ENCODE measurements at places on chromosomes 1 and 21.
A peak's percentile ranks its signal among the peaks of the same experiment; 100 is the strongest.

DNA sequence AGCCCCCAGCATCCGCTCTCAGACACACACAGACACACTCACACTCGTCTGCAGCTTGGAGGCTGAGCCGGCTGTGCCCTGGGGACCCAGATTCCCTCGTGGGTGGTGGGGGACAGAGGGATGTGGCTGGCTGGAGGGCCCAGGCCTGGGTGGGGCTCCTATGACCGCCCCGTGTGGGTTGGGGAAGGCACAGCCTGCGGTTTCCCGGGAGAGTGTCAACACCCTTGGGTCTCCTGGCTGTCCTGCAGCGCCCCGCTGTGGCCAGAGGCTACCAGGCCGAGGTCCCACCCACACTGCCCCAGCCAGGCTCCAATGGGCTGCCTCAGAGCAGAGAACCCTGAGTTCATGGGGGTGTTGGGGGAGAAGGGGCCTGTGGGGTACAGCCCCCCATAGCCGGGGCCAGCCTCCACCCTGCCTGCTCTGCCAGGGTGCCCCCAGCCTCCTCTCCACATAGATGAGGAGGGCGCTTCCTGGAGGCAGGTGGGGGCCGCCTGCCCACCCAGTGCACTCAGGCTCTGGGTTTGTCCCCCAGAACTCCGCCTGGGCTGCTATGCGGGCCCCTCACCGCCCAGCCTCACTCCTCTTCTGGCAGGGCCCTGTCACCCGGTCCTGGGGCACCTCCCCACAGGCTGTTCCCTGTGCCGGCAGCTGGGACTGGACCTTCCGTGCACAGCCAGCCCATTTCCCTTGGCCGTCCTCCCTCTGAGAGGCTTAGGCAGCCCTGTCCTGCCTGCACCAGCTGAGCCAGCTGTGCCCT, at the start of gene TTC34:
TSS of gene TTC34 (minus strand) at position 159 of the 757 bp plus-strand sequence. CDS start 866 bp downstream, outside the sequence.
- peak; percentile 9 for DNase-seq

DNA sequence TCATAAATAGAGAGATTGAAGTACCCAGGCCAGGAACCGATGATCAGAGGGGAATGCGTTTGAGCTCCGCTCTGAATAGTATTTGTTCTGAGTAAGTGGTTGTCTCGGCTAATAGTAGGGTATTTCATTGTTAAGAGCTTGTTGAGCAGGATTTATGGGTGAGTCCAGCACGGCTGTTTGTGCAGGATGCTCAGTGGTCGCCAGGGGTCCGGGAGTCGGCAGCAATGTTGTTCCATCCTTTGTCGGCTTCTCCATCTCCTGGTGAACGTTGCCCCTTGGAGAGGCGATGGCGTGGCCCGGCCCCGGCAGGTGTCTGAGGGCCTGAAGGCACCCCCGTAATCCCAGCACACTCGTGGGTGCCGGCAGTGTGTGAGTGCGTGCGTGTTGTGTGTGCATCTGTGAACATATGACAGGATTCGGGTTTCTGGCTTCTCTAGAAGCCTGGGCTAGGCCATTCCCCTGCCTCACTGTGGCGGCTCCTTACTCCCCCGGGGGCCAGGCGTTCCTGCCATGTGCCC, 160.8 kb upstream of the ARHGEF16 start:
- no peak for DNase-seq

- DNase-seq = no peak
Observed at GRCh38 chr1:181139631-181140061, 51.1 kb downstream of the IER5 start.

GRCh38 chr21:36732217-36732616, 33.3 kb downstream of the SIM2 start:
- no peak for DNase-seq

- DNase-seq = no peak
Observed at GRCh38 chr1:11458811-11459275, 20.1 kb upstream of the DISP3 start.

- no peak for DNase-seq
Observed at GRCh38 chr21:15001857-15002606, 62.8 kb downstream of the NRIP1 start.

DNA sequence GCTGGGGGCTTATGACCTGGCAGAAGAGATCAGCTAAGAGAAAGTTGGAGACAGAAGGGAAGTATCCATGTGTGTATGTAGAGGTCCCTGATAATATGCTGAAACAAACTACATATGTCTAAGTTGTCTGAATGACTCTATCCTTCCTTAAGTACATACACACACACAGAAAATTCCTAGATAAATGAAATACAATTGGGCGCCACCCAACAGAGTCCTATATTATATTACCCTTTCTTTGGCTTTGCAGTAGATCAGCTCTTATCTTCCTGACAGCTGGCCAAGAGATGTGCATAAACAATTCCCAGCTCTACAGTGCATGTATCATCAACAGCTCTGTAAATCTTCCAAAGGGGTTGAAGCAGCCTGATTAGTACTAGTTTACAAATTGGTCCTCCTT, 40.1 kb downstream of the SORT1 start:
- no peak for DNase-seq

DNA sequence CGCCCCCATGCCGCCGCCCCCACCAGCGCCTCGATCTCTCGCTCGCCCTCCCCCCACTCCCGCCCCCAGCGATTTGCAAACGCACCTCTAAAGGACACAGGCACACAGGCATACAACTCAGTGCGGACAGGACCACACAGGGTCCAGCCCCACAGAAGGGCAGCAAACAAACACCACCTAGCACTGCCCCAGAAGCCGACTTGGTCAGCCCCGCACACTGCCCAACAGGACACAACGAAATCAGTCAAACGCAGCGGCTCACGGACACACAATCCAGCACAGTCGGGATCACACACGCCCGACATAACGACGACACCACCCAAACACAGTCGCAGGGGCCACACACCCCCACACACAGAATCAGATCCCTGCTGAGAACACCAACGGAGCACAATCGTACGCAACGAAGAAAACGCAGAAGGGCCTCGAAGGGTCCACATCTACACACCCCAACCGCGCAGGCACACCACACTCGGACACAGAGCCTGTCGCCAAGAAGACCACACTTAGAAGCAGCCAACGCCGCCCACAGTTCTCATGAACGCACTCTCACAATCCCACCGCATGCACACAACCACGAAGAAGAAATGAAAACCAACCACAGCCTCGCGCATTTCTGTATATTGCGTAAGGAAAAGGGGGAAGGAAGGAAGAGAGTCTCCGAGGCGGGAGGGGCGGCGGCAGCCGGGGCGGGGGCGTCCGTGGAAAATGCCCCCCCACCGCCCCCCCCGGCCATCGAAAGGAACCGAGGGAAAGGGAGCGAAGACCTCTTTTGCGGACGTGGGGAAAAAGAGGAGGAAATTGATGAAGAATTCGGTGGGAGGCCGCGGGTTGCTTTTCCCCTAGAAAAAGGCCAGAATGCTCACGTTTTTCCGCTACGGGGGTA, 481 bp downstream of the TAL1 start:
- no peak for DNase-seq

DNA sequence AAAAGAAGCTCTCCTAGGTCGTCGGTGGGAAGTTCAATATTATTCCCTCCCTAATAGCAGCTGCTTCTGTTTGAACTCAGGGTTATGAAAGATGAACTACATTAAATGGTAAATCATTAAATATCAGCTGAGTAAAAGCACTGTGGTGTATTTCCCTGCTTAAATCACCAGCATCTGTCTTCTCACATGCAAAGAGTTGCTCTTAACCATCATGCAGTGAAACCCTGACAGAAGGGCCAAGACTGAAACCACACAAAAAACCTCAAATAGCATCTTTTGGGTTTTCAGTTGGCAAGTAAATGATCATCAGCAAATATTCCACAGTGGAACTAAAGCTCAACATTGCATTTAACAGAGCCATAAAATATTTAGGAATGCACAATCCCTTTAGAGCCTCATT, 380.0 kb upstream of the ADGRL2 start:
- DNase-seq = no peak

- no peak for DNase-seq
Observed at GRCh38 chr1:154886281-154887015, 16.4 kb upstream of the KCNN3 start.

DNA sequence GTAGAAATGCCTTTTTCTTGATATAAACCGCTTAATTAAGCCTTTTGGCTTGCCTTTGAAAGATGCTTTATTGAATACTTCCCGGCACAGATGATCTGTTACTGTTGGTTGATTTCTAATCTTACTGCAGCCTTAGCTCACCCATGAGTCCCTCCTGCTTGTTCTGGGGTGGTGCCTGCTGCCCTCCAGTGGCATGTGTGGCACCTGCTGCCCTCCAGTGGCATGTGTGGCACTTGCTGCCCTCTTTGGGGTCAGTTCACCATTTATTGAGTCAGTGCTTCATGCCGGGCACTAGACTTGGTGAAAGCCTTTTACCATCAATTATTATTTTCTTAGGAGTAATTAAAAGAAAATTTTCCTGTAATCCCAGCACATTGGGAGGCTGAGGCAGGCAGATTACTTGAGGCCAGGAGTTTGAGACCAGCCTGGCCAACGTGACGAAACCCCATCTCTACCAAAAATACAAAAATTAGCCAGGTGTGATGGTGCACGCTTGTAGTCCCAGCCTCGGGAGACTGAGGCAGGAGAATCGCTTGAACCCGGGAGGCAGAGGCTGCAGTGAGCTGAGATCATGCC, 54.3 kb downstream of the ADARB1 start:
- peak; percentile 69 for DNase-seq

DNA sequence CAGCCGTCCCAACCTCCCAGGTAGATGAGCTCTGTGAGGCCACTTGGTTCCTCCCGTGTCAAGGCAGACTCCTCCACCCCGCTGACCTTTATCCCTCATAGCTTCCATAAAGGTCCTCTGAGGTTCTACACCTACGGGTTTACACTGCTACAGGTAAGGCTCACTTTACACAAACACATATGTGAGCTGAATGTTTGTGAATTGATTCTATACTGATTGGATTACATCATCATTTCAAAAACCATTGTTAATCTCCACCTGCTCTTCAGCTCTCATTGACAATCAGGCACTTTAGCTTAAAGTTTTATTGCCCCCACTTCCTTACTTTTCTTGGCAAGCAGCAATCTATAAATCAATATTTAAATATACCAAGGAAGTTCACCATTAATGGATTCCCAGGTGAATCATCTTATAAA, 12.8 kb upstream of the RGS16 start:
- DNase-seq = no peak

DNA sequence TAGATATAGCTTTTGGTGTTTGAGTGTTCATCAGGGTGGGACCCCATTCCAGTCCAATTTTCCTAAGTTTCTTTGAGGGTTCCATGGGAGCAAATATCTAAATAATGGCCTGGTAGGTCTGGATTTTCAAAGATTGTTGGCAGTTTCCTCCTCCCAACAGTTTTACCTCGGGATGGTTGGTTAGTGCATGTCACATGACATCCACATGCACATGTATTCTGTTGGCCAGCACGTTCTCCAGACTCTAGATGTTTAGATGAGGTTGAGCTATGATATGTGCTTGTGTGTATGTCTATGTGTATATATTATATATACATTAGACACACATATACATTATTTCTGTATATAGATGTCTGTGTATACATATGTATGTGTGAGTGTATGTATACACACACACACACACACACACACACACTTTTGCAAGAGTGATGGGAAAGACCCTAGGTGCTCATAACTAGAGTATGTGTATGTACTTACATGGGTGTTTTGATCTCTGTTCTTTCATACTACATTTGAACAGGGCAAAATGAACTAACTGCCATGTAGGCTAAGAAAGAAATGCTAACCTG, 5.6 kb downstream of the RGS4 start:
- no peak for DNase-seq

- DNase-seq = no peak
Observed at GRCh38 chr1:224505454-224506093, 71.0 kb upstream of the WDR26 start.

- DNase-seq = no peak
Observed at GRCh38 chr1:110233861-110234260, 23.7 kb downstream of the KCNC4 start.

- no peak for DNase-seq
Observed at GRCh38 chr21:15309721-15310120, 244.9 kb upstream of the NRIP1 start.

DNA sequence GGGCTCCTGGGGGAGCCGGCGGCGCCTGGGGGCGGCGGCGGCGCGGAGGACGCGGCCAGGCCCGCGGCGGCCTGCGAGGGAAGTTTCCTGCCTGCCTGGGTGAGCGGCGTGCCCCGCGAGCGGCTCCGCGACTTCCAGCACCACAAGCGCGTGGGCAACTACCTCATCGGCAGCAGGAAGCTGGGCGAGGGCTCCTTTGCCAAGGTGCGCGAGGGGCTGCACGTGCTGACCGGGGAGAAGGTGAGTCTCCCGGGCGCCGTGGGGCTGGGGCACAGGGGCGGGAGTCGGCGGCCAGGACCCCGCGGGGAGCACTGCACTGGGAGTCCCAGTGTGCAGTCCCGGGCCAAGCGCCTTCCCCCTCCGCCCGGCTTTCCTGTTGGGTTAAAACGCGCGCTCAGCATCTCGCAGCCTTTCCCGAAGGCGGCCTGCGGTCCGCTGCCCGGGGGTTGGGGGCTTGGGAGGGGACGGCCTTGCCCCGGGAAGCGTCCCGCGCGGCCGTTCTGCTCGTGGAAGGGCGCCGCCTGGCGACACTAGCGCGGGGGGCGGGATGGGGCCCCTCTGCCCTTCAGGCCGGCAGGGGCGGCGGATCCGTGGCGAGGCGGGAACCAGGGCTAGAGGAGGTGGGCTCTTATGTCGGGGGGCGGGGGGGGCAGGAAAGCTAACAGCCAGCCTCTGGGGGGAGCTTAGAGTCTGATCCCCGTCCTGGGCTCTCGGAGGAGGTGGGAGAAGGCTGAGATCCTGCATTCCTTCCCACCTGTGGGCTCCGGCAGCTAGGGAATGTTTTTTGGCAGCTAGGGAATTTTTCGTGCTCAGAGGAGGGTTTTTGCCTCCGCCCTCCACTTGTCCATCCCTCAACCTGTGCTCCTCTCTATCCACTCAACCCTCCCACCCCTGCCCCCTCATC, 1.1 kb downstream of the HUNK start:
- no peak for DNase-seq

- DNase-seq = no peak
Observed at GRCh38 chr1:25641931-25642573, 25.5 kb downstream of the MAN1C1 start.

DNA sequence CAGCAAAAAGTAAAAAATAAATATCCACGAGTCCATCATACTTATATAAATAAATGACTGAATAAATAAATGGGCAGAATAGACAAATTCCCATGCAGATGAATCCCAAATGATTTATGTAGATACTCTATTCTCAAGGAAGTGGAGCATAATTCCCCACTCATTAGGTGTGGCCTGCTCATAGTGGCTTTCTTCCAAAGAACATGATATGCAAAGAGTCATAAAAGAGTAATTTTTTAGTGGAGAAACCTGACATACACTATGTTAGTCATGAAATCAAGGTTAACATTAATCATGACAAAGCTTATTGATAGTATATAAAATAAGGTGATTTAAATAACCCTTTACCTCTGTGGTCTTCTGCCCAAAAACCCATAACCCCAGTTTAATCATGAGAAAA, 298.9 kb downstream of the DPYD start:
- DNase-seq = no peak

GRCh38 chr1:41671116-41671755, 186.8 kb upstream of the EDN2 start:
- DNase-seq = no peak

Data from stimulated activated CD8-positive, alpha-beta memory T cell treated with anti-CD3 and anti-CD28 coated beads, Interleukin-2, amount 100 ng/mL, for 1 hour (primary cell).